Psoas muscle (tissue), 8 donors: ENCODE measurements at places on chromosomes 6 and 20. TPM values are rescaled to one million over a fixed set of nuclear protein-coding genes. Genes with fewer than 3 reads are reported as not detected.
A peak's percentile ranks its signal among the peaks of the same experiment; 100 is the strongest.

The TNXB gene
- polyA plus RNA-seq = 9.1 TPM

GRCh38 chr6:123089226-123089625 is 93.2 kb downstream of the CLVS2 start:
- no peak for DNase-seq

GRCh38 chr20:19347943-19348456 is 135.6 kb downstream of the SLC24A3 start:
- DNase-seq = peak; percentile 60

The CAGE1 gene
- 0.08 TPM for polyA plus RNA-seq

The ZNF343 gene
- polyA plus RNA-seq = 9.0 TPM

The RAMACL gene
- polyA plus RNA-seq = 0.25 TPM

DNA sequence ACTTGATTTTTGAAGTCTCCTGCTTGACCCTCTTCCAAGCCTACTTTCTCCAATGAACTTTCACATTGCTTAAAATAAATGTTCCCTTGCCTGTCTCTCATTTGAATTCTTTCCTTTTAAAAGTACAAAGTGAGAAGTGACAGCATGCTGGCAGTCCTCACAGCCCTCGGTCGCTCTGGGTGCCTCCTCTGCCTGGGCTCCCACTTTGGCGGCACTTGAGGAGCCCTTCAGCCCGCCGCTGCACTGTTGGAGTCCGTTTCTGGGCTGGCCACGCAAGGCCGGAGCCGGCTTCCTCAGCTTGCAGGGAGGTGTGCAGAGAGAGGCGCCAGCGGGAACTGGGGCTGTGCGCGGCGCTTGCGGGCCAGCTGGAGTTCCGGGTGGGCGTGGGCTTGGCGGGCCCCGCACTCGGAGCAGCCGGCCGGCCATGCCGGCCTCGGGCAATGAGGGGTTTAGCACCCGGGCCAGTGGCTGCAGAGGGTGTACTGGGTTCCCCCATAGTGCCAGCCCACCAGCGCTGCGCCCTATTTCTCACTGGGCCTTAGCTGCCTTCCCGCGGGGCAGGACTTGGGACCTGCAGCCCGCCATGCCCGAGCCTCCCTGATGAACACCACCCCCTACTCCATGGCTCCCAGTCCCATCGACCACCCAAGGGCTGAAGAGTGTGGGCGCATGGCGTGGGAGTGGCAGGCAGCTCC is 31.9 kb downstream of the SERPINB6 start:
- no peak for DNase-seq

DNA sequence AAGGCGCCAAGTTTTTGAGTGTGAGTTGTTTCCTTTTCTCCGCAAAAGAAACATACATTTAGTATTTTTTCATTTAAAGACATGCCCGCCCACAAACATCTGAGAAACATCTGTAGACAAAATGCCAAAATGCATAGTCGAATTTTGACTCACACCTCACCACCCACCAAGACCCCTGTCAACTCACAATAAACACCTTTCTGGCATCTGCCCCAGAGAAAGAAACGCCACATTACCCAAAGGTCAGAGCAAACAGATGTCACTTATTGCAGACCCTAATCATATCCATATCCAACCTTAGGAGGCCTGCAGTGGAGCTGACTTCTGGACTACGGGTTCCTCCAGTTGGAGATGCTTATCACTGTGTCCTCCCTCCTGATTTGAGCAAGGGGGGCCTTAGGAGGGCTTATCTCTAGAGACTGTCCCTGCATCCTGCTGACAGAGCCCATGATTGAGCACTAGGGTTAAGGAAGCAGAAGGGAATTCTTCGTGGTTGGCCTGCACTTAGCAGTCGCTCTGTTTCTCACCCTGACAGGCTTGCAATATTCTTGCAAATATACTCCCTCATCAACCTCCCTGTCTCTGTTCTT is 90.5 kb upstream of the TBX18 start:
- DNase-seq = no peak

DNA sequence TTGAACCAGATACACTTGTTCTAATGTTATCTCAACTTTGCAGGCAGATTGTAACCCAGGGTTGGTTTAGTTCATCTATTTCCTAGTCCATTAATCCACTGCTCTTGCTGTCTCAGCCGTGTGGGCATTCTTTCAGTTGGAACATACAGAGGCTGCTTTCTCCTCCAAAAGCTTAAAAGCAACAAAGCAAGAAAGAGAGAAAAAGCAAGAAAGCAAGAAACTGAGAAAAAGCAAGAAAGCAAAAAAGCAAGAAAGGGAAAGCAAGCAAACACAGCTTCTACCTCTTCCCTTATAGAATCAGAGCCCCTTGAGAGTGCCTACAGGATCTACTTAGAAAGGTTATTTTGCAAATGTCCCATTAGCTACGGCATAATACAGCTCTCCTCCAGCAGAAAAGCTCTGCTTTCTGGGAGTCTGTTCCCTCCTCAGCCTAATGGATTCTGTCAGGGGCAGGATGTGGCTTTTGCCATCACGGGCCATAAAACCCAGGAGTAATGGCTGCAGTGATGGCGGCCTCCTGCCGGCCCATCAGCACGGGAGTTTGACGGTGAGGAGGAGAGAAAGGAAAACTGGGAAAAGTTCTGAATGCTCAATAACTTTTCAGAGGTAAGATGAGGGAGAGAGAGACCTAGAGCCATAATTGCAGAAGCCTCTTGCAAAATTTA is 156.8 kb upstream of the JARID2 start:
- DNase-seq = no peak

GRCh38 chr6:13729891-13730290 is 18.3 kb upstream of the RANBP9 start:
- no peak for DNase-seq

The PPP1R14C gene
- 5.9 TPM for polyA plus RNA-seq

- DNase-seq = no peak
Observed at GRCh38 chr20:20480689-20481088, 112.8 kb downstream of the INSM1 start.

The RNF217 gene
- 7.6 TPM for polyA plus RNA-seq

The ERGIC3 gene
- polyA plus RNA-seq = 83.5 TPM

DNA sequence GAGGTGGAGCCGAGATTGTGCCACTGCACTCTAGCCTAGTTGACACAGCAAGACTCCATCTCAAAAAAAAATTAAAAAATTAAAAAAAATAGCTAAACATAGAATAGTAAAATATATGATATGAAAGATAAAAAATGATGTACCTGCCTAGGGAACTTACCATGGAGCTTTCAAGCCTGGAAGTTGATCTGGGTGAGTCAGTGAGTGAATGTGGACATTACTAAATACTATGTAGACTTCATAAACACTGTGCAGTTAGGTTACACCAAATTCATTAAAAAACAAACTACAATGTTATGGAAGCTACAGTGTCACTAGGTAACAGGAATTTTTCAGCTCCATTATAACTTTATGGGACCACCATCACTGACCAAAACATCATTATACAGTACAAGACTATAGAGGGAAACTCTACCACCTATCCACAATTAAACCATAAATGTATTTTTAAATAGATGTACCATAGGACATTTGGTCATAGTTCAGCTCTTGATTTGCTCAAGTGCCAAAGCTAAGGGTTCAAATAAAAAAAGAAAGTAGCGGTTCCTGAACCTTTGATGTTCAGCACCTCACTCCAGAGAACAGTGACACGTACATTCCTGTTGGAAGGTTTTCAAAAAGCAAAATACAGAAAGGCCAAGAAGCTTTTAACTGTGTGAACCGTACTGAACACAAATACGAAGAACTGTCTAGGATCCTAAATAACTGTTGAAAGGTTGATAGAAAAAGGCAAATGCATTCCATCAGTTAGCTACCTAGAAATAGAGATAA is 52.4 kb upstream of the SPDEF start:
- no peak for DNase-seq

- no peak for DNase-seq
Observed at GRCh38 chr6:99334526-99335127, 14.8 kb downstream of the FAXC start.

The MATN4 gene
- polyA plus RNA-seq = not detected
